ENCODE measurements at places on chromosomes 6 and 20. TPM values are rescaled to one million over a fixed set of nuclear protein-coding genes. Genes with fewer than 3 reads are reported as not detected.

- no peaks in the 10 kb centered on the region for H3K36me3 ChIP-seq
- H3K4me3 ChIP-seq, result no peak overlapping the region
- H3K27me3 ChIP-seq, result no peaks in the 10 kb centered on the region
- H3K4me1 ChIP-seq, result no peaks in the 10 kb centered on the region
- H3K27ac ChIP-seq, result no peak overlapping the region
Observed at GRCh38 chr6:74277777-74278186, 581.8 kb downstream of the CD109 start.

The ECT2L gene
- not detected for total RNA-seq

The LSM14B gene
- total RNA-seq, result 45.7 TPM

- H3K27me3 ChIP-seq, result no peaks in the 10 kb centered on the region
- H3K27ac ChIP-seq, result no peak overlapping the region
- H3K4me3 ChIP-seq, result no peak overlapping the region
Observed at GRCh38 chr6:37218511-37218910, 39.1 kb upstream of the TBC1D22B start.

The TRIM31 gene
- not detected for total RNA-seq

The KIF25 gene
- total RNA-seq, result not detected

The WFDC5 gene
- total RNA-seq, result 321 TPM

- no peak for DNase-seq
- H3K4me1 ChIP-seq, result no peaks in the 10 kb centered on the region
- no peak overlapping the region for H3K27ac ChIP-seq
- no peaks in the 10 kb centered on the region for H3K27me3 ChIP-seq
- H3K4me3 ChIP-seq, result no peak overlapping the region
Observed at GRCh38 chr20:1357921-1358671, 29.2 kb upstream of the SDCBP2 start.

GRCh38 chr6:40631744-40632143 lies 44.6 kb upstream of the LRFN2 start:
- H3K4me3 ChIP-seq, result no peak overlapping the region
- no peaks in the 10 kb centered on the region for H3K4me1 ChIP-seq
- H3K27ac ChIP-seq, result no peak overlapping the region
- no peaks in the 10 kb centered on the region for H3K36me3 ChIP-seq
- peaks cover 20% of the 10 kb centered on the region for H3K27me3 ChIP-seq
- DNase-seq, result peak; percentile 16

- no peak for DNase-seq
- H3K4me3 ChIP-seq, result no peak overlapping the region
- H3K27me3 ChIP-seq, result no peaks in the 10 kb centered on the region
Observed at GRCh38 chr20:62807444-62808210, 3.0 kb downstream of the OGFR start.

DNA sequence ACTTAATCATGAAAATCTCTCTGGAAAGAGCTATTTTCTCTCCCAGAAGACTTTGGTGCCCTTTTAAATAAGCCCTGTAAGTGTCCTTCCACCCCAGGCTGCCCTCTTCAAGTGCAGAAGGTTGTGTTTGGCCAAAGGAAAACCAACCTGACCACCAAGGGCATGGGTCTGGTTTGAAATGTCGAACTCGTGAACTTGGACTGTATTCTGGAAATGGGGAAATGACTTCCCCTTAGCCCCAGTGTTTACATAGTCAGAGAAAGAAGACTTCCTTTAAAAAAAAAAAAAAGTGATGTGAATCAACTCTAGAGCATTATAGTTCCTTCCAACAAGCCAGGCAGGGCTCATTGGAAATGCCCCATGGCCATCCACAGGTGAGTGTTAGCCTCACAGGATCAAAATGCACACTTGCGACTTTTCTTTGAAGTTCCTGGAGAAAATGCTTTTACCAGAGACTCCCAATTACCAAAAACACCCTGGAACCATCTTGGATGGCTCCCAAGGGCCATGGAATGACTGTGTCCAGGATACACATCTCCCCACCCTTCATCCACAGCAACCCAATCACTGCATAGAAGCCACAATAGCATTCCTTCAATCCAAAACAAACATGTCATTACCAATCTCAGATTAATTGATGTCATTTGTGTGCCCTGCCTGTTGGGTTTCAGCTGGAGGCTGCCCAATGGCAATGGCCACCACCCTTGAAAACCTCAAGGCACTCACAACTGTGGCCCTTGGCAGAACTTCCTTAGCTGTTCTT lies 133.8 kb downstream of the CLIC5 start:
- H3K36me3 ChIP-seq, result no peaks in the 10 kb centered on the region
- no peak overlapping the region for H3K4me3 ChIP-seq
- DNase-seq, result no peak
- no peak overlapping the region for H3K27ac ChIP-seq

The RAB23 gene
- total RNA-seq, result 6.0 TPM

The SAMD10 gene
- 15.8 TPM for total RNA-seq

DNA sequence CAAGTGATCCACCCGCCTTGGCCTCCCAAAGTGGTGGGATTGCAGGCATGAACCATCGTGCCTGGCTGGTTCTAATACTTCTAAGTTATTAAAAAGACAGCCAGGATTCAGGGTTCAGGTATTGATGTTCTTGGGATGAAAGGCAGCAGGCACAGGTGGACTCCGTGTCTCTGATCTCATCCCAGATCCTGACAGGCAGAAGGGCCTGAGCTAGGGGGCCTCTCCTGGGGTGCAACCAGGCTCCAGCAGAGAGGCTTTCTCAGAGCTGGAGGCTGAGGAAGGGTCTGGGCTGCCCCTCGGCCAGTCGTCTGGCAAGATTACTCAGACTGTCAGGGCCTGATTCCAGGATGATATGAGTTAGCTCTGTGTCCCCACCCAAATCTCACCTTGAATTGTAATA lies 106.3 kb downstream of the SCML4 start:
- peaks cover 7% of the 10 kb centered on the region for H3K4me1 ChIP-seq
- no peak for DNase-seq
- H3K27me3 ChIP-seq, result peaks cover 22% of the 10 kb centered on the region
- H3K27ac ChIP-seq, result no peak overlapping the region

- H3K4me1 ChIP-seq, result peaks cover 32% of the 10 kb centered on the region
- DNase-seq, result no peak
- peak overlapping the region; percentile 74 for H3K4me3 ChIP-seq
- H3K27ac ChIP-seq, result peak overlapping the region; percentile 95
- no peaks in the 10 kb centered on the region for H3K36me3 ChIP-seq
Observed at GRCh38 chr6:149717255-149717587, 680 bp downstream of the LATS1 start.
